ENCODE measurements at places on chromosomes 12 and 14. TPM values are rescaled to one million over a fixed set of nuclear protein-coding genes. Genes with fewer than 3 reads are reported as not detected.

RNFT2 gene
- total RNA-seq: 11.0 TPM

SPATA7 gene
- total RNA-seq: 10.8 TPM

IFNG-AS1 gene
- not detected for total RNA-seq

CAPZA3 gene
- total RNA-seq: not detected

RARG gene
- total RNA-seq: 31.3 TPM

BCL2L2 gene
- total RNA-seq: 22.0 TPM

EML5 gene
- total RNA-seq: under 0.01 TPM

SCN8A gene
- 8.7 TPM for total RNA-seq

DAAM1 gene
- 34.4 TPM for total RNA-seq

DACT1 gene
- total RNA-seq: 0.33 TPM

GZMH gene
- total RNA-seq: not detected

ATP5MC2 gene
- 132 TPM for total RNA-seq

TMEM63C gene
- not detected for total RNA-seq

ZNF384 gene
- total RNA-seq: 28.0 TPM

CIT gene
- total RNA-seq: 112 TPM

TRMT61A gene
- 12.0 TPM for total RNA-seq

CLEC4A gene
- 0.31 TPM for total RNA-seq

LBHD2 gene
- not detected for total RNA-seq

DDIT3 gene
- total RNA-seq: 13.4 TPM

PTPRO gene
- total RNA-seq: not detected

TMBIM6 gene
- 376 TPM for total RNA-seq

OR4N5 gene
- total RNA-seq: not detected

SERPINA4 gene
- not detected for total RNA-seq

ACSM4 gene
- total RNA-seq: not detected

TNS2 gene
- 17.2 TPM for total RNA-seq

SLCO1B1 gene
- not detected for total RNA-seq

PPP1R1A gene
- not detected for total RNA-seq
